ENCODE measurements at places on chromosomes 2 and 18. TPM values are rescaled to one million over a fixed set of nuclear protein-coding genes. Genes with fewer than 3 reads are reported as not detected.

HAAO gene
- 6.0 TPM for total RNA-seq

COL6A3 gene
- 1.6 TPM for total RNA-seq

IL1R2 gene
- total RNA-seq = not detected

TEX44 gene
- total RNA-seq = not detected

CCDC178 gene
- total RNA-seq = 5.3 TPM

CYP26B1 gene
- total RNA-seq = 1.2 TPM

RAPGEF4 gene
- total RNA-seq = 7.5 TPM

CAPN14 gene
- 0.13 TPM for total RNA-seq

MEX3C gene
- total RNA-seq = 54.1 TPM

ZDBF2 gene
- total RNA-seq = 38.1 TPM

TACR1 gene
- total RNA-seq = 1.0 TPM

APLF gene
- total RNA-seq = 12.9 TPM

SERPINB11 gene
- total RNA-seq = not detected

TUBB8B gene
- total RNA-seq = 1.4 TPM

ST6GAL2 gene
- total RNA-seq = 10.9 TPM

IL37 gene
- total RNA-seq = not detected

RBM43 gene
- 5.7 TPM for total RNA-seq

CYP1B1 gene
- total RNA-seq = 1.2 TPM

SP9 gene
- 0.31 TPM for total RNA-seq

RGPD6 gene
- 26.3 TPM for total RNA-seq

PIEZO2 gene
- 8.4 TPM for total RNA-seq

RFTN2 gene
- total RNA-seq = 27.2 TPM

VSNL1 gene
- 19.6 TPM for total RNA-seq

HOXD9 gene
- total RNA-seq = 0.56 TPM

GAL3ST2 gene
- not detected for total RNA-seq

OR6B2 gene
- total RNA-seq = 0.23 TPM

NT5C1B gene
- total RNA-seq = not detected

ALKAL2 gene
- total RNA-seq = 3.2 TPM

MC5R gene
- total RNA-seq = 0.56 TPM

MAP4K3 gene
- total RNA-seq = 51.1 TPM

ARHGAP15 gene
- not detected for total RNA-seq

KLHL29 gene
- 17.5 TPM for total RNA-seq

MEP1B gene
- total RNA-seq = 0.15 TPM

ABCB11 gene
- total RNA-seq = 1.9 TPM

SPRED2 gene
- 17.6 TPM for total RNA-seq

MYL12B gene
- total RNA-seq = 298 TPM

CDK15 gene
- not detected for total RNA-seq

LIPG gene
- 19.6 TPM for total RNA-seq

CACNB4 gene
- 1.5 TPM for total RNA-seq

KIAA2012 gene
- 0.08 TPM for total RNA-seq

CERKL gene
- 0.08 TPM for total RNA-seq

KLHL30 gene
- not detected for total RNA-seq

EVX2 gene
- total RNA-seq = not detected

TSPYL6 gene
- total RNA-seq = not detected

GPR75 gene
- total RNA-seq = 5.1 TPM

NEB gene
- 0.64 TPM for total RNA-seq

EIPR1 gene
- 35.9 TPM for total RNA-seq

Data from endothelial cell (in vitro differentiated cells).